ENCODE measurements at places on chromosomes 13 and 19.

DNA sequence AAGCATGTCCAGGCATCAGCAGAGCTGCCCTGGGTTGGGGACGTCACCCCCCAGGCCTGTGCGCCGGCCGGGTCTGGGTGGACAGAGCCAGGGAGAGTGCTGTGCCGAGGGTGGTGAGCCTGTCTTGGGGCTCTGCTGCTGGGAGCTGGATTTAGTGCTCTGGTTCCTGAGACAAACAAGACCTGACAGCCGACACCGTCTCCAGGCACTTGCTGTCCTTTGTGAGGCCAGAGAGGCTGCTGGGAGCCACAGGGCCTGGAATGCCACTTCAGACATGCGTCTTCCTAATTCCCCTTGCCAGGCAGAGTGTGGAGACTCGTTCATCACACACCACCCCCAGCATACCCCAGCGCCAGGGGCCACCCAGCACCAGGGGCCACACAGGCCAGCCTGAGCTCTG, 165.8 kb downstream of the KDM4B start:
- no peak for DNase-seq

- peak; percentile 23 for DNase-seq
Observed at GRCh38 chr19:1672038-1672768, 19.8 kb upstream of the TCF3 start.

GRCh38 chr13:40336228-40337221, 329.9 kb downstream of the FOXO1 start:
- no peak for DNase-seq

- no peak for DNase-seq
Observed at GRCh38 chr13:112995395-112996191, 26.6 kb downstream of the MCF2L start.

GRCh38 chr13:49436890-49437289, 7.0 kb downstream of the CAB39L start:
- no peak for DNase-seq

DNA sequence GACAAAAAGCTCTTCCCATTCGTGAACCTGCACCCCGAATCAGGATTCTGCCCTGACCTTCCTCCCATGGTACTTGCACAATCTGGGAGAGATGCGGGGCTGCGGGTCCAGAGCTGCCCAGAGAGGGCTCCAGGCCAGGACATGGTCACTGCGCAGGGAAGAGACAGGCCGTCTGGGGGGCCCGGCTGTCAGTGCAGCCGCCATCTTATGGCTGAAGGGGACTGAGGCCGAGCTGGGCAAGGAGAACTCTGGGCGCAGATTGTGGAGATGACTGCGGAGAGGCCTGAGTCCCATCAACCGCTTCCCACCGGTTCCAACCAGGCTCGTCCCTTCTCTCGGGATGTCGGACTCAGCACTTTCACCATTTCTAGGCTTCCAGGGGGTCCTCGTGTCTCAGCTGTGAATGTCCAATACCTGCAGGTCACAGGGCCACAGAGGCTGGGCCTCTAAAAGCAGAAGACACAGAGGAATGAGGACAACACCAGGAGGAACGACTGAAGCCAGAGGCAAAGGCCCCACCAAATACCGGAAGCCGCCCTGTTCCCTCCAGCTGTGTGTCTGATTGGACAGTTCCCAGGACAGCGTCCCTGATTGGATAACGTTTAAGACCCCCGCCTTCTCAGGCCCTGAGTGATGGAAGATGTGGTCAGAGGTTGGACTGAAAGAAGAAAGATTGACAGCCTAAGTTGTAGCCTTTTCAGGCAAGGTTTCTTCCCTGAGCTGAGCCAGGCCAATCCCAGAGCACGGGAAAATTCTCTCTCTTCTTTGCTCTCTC, 117.1 kb upstream of the ZNF91 start:
- DNase-seq: no peak
